Neural crest cell (in vitro differentiated cells): ENCODE measurements at places on chromosomes 2 and 18. TPM values are rescaled to one million over a fixed set of nuclear protein-coding genes. Genes with fewer than 3 reads are reported as not detected.

DNA sequence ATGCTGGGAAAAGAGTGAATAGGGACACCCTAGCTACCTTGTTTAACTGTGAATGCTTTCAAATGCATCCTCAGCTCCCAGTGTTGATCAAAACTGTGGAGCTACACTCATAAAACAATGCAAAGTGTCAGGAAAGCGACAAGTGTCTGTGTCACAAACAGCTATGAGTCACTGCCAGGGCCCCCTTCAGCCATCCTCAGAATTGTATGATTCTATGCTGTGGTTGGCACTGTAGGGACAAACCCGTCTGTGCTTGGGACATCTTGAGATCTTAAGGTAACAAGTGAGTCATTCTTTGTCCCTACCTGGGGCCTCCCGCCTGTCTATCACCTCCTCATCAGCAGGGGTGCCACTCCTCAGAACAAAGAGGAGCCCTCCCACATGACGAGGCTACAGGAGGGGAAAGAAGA, 42.4 kb downstream of the KLF7 start:
- no peak for DNase-seq

- no peak for DNase-seq
Observed at GRCh38 chr2:195312662-195313061, 344.4 kb upstream of the SLC39A10 start.

GRCh38 chr2:61135510-61135909, 26.5 kb upstream of the C2orf74 start:
- no peak for DNase-seq

- DNase-seq: no peak
Observed at GRCh38 chr2:20182241-20182931, 42.5 kb downstream of the SDC1 start.

DNA sequence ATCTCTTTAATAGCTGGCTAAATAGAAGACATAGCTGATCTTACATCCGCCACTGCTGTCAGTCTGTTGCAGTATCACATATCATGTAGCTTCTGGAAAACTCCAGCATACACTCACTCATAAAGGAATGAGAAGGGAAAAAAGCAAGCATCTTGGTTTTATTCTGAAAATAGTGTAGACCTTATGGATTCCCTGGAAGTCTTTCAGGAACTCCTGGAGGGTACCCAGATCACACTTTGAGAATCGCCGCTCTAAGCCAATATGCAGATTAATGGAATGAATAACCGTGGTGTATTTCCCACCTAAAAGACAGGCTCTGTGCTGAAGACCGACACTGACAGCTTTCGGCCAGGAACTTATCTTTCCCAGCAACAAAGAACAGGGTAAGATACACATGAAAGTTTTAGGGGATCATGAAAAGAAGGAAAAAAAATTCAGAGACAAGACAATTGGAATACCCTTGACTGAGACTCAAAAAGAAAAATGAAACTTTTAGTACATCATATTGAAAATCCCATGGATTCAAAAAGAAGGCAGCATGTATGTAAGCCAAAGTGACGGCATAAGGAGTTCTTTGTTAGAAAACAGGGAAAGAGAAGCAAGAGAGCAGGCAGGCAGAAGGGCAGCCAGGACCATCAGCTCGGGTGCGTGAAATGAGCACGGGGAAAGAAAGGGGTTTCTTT, 56.4 kb upstream of the SEC11C start:
- DNase-seq: no peak

- no peak for DNase-seq
Observed at GRCh38 chr2:109508556-109508955, 105.2 kb downstream of the SEPTIN10 start.

GRCh38 chr2:109417701-109418335, 195.9 kb downstream of the SEPTIN10 start:
- DNase-seq: no peak

ITGA4 gene
- total RNA-seq: 74.4 and 75.6 TPM in 2 replicates

CYBRD1 gene
- 10.0 and 11.8 TPM in 2 replicates for total RNA-seq

CABYR gene
- 9.5 and 11.0 TPM in 2 replicates for total RNA-seq

ASTL gene
- total RNA-seq: not detected in 2 replicates

BCL11A gene
- 2.2 and 2.3 TPM in 2 replicates for total RNA-seq

HOXD4 gene
- total RNA-seq: 1.3 TPM in 2 replicates

OTX1 gene
- 12.4 and 15.1 TPM in 2 replicates for total RNA-seq

GRP gene
- not detected in 2 replicates for total RNA-seq

BOLL gene
- total RNA-seq: not detected in 2 replicates

LCLAT1 gene
- 26.8 and 27.7 TPM in 2 replicates for total RNA-seq
